Gastroesophageal sphincter (tissue), 4 donors: ENCODE measurements at places on chromosomes 7 and 10. TPM values are rescaled to one million over a fixed set of nuclear protein-coding genes. Genes with fewer than 3 reads are reported as not detected.

DNA sequence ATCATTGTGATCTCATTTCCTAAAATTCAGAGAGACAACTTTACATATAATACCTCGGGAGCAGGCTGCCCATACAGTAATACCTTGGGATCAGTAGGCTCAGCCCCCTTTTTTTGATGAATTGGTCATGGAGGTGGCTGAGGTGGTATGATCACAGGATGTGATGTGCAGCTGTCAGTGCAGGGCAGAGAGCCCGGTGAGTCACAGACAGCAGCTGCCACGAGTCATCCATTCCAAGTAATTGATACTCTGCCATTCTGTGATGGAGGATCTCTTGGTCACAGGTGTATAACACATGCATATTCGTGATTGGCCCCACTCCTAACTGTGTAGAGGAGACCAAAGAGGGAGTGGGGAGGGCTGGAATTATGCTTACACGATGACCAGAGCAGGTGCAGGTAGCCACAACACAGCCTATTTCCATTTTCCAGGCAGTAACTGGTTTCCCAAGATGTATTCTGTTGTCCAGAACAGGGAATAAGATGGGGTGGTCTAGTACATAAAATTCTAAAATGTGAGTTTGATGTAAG lies 14.1 kb downstream of the NRCAM start:
- ATAC-seq: no peak

DNA sequence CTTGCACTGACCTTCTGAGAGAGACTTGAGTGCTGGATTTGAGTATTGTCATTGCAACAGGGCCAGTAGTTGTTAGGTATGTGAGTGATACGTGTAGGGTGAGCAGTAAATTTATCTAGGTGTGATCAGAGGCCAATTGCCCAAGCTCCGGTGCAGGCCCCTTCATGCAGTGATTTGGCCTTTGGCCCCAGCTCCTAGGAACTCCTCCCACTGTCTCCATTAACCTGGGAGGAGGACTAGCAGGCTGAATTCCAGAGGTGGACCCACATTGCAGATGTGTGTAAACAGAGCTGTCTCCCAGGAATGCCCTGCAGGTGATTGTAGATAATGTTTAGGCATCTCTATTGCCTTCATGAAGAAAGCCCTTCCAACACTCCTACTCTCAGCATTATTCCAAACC lies 19.5 kb downstream of the TCF7L2 start:
- no peak for ATAC-seq

The PVRIG gene
- not detected for total RNA-seq

The EGR2 gene
- total RNA-seq: 0.93 TPM
